CD4-positive, alpha-beta T cell treated with Interleukin-2 at 100 ng/mL for 4 hours (primary cell): ENCODE measurements at places on chromosomes 4 and X.

- no peak for DNase-seq
Observed at GRCh38 chr4:10667701-10668326, 16.8 kb downstream of the CLNK start.

DNA sequence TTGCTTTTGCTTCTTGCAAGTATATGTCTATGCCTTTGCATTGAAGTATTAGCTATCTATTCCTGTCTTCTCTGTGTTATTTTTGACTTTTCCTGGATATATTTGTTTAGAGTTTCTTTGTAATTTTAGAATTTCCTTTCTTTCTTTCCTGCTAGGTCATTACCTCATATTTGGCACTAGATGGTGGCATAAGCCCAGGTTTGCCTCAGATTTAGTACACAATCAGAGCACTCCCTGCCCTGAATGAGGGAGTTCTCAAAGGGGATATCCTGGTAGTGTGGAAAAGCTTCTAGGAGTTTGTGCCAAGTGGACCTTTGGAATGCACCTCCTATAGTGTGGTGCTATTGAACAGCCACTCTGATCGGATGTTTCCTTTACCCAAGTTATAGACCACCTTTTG, 181.6 kb downstream of the UGT8 start:
- DNase-seq = no peak

DNA sequence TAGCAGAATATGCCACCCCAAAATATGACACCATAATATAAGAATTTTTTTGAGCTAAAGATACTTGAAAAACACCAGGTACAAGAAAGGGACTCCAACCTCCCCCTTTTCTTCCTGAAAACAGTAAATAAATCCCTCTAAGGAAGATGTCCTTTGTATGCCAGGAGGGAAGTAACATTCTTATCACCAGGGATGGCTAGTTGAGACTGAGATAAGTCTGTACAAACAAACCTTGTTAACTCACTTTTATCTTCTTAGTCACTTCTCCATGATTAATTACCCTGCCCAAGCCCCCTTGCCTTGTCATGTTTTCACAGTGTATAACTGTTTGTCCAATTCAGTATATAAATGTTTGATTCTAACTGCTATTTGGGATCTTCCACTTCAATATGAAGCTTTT, 888.0 kb downstream of the PCDH18 start:
- no peak for DNase-seq

GRCh38 chr4:135191596-135191995, 990.0 kb upstream of the PABPC4L start:
- DNase-seq = no peak

DNA sequence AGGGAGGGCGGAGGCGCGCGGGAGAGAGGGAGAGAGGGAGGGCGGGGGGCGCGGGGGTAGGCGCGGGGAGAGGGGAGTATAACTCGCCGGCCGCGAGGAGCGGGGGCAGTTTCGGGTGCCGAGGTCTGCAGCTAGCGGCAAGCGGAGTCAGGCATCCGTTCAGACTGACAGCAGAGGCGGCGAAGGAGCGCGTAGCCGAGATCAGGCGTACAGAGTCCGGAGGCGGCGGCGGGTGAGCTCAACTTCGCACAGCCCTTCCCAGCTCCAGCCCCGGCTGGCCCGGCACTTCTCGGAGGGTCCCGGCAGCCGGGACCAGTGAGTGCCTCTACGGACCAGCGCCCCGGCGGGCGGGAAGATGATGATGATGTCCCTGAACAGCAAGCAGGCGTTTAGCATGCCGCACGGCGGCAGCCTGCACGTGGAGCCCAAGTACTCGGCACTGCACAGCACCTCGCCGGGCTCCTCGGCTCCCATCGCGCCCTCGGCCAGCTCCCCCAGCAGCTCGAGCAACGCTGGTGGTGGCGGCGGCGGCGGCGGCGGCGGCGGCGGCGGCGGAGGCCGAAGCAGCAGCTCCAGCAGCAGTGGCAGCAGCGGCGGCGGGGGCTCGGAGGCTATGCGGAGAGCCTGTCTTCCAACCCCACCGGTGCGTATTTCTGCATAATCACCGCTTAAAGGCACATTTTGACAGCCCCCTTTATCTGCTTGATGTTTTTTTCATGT, at the start of gene POU4F2:
POU4F2 (plus strand) TSS at position 108 of the 720 bp plus-strand sequence; CDS start at position 356, 248 bp downstream.
- DNase-seq = no peak
